ENCODE measurements at places on chromosomes 6 and 20.

DNA sequence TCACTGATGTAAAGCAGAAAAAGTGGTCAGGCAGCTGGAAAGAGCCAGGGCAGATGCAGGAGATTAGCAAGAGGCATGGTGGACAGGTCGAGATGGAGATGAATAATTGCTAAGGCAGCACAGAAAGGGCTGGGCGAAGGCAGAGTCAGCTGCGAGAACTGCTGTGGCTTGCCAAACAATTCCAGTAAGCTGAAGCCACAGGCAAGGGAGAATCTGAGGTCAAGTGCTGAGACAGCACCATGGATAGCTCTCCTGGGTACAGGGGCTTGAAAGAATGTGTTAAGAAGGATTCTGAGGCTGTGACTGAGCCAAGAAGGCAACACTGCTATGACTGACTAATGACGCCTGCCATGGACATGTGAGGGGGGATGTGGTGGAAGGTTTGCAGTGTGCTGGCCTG lies 220.8 kb upstream of the FOXA2 start:
- no peak for DNase-seq

DNA sequence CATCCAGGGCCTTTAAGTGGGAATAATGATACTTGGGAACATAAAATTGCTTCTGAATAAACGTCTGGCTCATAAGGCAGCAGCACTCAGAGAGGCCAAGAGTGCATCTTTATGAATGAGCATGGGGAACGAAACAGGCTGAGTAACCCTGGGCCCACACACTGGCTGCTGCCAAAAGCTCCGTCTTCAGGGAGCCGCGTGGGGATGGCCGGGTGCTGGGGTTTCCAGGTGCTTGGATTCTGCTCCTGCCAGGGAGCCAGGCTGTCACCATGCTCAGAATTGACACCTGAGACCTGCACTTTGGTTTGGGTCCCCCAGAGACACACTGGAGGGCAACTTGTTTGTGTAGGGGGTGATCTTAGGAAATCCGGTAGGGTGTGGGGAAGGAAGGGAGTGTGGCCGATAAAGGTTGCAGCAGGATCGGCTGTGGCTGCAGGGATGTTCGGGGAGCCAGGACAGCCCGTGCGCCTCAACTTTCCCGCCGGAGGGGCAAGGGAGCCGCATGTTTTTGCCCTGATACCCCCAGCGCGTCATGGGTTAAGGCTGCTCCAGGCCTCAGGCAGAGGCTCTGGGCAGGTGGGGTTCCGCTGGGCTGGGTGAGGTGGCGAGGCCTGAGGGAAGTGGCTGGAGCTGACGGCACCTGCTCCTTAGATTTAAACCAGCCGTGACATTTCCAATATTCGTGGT lies 101.8 kb downstream of the YTHDF1 start:
- DNase-seq: no peak

DNA sequence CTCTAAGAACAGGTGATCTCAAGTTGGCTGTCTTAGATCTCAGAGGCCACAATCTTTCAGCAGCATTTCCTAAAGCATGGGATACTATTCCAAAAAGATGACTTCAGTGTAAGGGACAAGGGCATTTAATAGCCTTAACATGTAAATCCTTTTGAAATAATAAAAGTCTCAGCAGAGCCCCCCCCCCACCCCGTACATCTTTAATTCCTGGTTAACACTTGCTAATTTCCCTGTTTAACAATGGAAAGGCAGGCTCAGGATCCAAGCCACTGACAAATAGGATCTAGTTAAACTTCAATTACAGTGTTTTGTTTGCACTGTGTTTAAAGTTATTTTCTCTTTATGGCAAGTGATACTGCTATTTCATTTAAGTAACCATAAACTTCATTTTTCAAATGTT lies 12.0 kb downstream of the TASP1 start:
- DNase-seq: no peak

DNA sequence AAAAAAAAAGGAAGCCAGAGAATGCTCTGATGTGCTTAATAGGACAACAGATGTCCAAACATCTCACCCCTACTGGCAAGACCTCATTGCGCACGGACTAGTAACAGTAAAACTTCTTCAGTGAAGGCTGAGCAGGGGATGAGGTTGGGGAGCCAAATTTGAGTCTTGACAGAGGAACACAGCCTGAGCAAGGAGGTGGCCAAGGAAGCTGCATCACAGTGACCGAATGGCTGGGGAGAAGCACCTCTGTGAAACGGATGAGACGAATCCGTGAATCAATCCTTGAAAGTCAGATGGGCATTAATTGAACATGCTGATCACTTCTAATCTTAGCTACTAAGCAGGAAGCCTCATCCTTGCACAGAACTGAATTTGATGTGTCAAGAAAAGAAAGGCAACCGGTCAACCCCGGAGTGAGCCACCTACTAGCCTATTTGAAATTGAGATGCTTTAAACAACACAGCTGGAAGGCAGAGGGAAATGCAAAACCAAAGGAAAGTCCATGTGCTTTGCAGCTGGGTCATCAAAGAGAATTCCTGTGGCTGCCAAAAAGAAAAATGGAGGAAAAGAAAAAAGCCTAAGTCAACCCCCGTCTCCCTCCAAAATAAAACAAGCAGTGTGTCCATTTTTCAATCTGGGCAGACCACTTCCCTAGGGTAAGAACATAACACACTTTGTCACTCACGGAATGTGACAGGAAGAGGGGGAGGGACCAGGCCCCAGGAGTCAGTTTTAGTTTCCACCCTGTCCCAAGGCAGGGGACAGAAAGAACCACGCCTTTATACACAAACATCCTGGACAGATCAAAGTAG lies 29.5 kb downstream of the PXDC1 start:
- no peak for DNase-seq

GRCh38 chr6:159684013-159684304 lies 9.1 kb downstream of the SOD2 start:
- DNase-seq: no peak

DNA sequence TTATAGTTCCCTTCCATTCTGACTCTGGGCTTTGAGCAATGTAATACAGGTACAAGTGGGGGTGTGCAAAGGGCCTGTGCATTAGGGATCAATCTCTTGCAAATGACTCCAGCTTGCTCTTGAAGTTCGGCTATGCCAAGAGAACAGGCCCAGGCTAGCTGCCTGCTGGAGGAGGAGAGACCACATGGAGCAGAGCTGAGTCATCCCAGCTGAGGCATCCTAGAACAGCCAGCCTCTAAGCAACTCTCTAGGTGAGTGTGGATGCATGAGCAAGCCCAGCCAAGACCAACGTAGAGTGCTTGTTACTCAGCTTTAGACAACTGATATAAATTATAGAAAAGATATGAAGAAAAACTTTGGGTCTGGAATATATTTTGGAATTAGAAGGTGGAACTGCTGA lies 47.6 kb upstream of the RBM24 start:
- no peak for DNase-seq

GRCh38 chr20:869606-870005 lies 36.1 kb downstream of the FAM110A start:
- no peak for DNase-seq

DNA sequence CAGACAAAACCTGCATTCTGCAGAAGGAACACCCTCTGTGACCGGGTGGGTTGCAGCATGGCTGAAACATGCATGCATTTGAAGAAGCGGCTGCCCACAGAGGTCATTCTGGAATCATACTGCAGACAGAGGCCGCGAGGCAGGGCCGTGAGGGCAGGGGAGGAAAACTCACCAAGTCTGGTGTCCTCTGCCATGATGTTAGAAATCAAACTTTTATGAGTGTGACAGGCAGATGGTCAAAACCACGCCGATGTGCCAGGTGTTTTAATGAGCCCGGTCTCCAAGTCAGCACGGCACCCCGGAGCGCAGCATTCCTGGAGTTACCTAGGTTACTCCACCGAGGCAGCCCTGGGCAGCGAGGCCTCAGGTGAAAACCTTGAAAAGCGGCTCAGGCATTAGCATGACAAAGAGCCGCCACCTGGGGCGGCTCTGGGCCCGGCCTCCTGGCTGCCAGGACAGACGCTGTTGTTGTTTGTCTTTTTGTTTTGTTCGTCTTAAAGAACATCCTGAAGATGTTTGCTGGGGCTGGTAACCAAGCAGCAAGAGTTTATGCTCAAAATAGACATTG lies 255.6 kb downstream of the ERMARD start:
- DNase-seq: no peak

DNA sequence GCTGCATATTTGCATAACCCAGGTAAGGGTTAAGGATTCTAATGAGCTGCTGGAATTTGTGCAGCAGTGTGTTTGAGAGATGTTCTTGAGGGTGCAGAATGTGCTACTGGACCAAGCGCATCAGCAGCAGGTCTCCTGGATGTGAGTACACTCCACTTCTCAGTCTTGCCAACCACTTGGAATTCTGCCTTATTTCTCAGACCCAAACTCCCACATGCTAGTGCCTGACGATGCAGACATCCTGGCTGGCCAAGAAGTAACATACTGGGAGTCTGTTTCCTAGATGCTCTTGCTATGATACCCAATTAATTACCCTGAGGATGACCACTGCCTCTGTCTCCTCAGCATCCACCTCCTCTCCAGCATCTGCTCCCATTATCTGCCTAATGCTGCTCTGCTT lies 186.6 kb downstream of the MOXD1 start:
- no peak for DNase-seq

DNA sequence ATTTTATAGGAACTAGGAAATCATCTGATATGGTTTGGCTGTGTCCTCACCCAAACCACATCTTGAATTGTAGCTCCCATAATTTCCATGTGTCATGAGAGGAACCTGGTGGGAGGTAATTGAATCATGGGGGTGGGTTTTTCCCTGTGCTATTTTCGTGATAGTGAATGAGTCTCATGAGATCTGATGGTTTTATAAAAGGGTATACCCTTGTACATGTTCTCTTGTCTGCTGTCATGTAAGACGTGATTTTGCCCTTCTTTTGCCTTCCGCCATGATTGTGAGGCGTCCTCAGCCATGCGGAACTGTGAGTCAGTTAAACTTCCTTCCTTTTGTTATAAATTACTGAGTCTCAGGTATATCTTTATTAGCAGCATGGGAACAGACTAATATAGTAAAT lies 27.9 kb downstream of the EPM2A start:
- no peak for DNase-seq

GRCh38 chr6:53579338-53579737 lies 34.4 kb upstream of the GCLC start:
- peak; percentile 42 for DNase-seq

DNA sequence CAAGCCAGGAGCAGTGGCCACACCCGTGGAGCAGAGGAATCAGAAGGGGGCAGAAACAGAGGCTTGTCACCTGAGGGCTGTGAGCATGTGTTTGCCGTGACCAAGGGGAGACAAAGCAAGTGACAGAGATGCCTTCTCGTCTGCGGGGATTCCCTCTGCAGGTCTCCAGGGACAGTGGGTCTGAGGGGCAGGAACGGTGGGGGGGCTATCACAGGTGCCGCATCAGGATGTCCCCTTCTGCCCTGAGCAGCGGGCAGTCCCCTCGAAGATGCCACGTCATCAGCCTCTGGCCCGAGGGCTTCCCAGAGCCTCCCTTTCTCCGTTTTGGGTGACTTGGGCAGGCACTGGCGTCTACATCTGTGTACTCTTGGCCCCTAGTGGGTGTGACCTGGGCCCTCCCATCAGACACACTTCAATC lies 338.7 kb downstream of the PREX1 start:
- DNase-seq: no peak

- peak; percentile 51 for DNase-seq
Measured at GRCh38 chr6:159100395-159101182, 55.8 kb upstream of the TAGAP start.

DNA sequence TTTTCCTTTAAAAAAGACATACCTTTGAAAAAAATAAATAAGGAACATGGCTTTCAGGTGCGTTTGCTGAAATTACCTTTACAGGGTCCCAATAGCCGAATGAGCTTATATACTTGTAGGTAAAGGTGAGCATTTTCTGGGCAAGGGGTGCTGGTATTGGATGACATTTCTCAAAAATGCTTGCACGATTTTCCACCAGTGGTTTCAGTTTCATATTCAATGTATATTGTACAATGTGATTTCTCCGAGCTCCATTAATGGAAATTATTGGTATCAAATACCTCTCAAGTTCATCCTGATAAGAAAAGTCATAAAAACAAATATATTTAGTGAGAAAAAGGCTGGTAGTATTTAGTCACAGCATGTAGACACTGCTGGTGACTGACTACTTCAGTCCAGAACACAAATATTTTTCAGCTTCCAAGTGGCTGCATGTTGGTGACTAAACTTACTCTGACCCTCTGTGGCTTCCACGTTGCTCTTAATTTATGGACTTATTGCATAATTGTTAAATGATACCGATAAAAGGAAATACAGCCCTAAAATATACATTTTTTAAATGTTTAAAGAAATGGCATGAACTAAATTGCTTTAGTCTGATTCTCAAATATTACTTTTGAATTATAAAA lies 32.9 kb upstream of the ZBTB24 start:
- no peak for DNase-seq

GRCh38 chr6:118589649-118590365 lies 41.7 kb downstream of the PLN start:
- no peak for DNase-seq

GRCh38 chr20:14288341-14289330 lies 48.8 kb downstream of the FLRT3 start:
- no peak for DNase-seq

DNA sequence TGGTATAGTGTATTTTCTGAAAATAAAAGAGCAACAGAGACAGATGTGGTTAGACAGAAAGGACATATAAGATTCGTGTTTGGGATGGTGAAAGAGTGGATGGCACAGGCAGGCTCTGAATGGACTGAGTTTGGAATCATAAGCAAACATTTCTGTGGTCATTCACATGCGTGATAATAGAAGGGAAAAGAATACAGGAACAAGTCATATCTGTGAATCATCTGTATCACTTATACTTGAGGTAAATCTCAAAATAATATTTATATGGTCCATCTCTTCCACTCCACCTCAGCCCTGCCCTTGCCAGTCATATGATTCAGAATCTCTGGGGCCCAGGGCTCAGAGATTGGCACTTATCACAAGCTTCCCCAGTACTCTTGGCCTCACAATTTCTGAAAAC lies 535.1 kb downstream of the BCKDHB start:
- DNase-seq: no peak

DNA sequence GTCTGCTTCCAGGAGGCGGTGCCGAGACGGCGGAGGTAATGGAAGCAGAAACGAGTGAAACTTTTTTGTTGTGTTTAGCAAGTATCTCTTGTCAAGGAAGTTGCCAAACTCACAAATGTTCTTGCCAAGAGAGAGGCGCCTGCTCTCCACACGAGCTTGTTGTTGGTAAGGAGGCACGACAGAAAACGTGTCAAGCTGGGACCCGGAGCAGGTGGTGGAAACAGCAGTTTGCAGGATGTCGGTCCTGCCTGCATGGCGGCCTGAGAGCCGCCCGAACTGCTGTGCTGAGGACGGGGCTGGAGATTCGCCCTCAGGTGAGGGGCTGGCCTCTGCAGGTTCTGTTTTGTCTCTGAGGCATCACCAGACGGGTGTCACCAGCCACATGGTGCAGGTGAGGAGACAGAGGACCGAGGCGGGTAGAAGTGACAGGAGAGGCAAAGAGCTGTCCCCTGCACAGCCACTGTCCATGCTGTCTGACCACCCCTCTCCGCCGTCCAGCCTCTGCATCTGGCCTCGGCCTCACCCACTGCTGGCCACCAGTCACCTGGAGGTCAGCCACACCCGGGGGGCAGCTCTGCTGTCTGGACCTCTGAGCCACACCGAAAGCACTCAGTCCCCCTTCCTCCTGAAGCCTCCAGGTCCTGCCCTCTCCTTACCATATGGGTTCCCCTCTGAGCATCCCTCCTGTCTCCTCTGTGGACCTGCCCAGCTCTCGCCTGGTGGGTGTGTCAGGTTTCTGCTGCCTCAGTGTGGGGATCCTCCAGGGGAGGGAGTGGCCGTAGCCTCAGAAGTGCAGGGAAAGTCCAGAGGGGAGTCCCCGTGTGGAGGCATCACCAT lies 261.5 kb downstream of the TAF4 start:
- no peak for DNase-seq

- DNase-seq: no peak
Measured at GRCh38 chr6:160247457-160247883, 11.2 kb downstream of the SLC22A2 start.

- DNase-seq: peak; percentile 70
Measured at GRCh38 chr6:43455531-43456428, at the start of gene DLK2. DLK2 (minus strand) TSS chr6:43455548; CDS start chr6:43454825, 723 bp downstream.

Measured in activated T-cell treated with anti-CD3 and anti-CD28 coated beads, Interleukin-2, amount 50 U/mL, for 24 hours (primary cell).